NCI-H2107 (cell line): ENCODE measurements at places on chromosomes 3 and 15.
A peak's percentile ranks its signal among the peaks of the same experiment; 100 is the strongest.

- no peak for DNase-seq
These were observed 114.4 kb upstream of the POU1F1 start for GRCh38 chr3:87390821-87391220.

DNA sequence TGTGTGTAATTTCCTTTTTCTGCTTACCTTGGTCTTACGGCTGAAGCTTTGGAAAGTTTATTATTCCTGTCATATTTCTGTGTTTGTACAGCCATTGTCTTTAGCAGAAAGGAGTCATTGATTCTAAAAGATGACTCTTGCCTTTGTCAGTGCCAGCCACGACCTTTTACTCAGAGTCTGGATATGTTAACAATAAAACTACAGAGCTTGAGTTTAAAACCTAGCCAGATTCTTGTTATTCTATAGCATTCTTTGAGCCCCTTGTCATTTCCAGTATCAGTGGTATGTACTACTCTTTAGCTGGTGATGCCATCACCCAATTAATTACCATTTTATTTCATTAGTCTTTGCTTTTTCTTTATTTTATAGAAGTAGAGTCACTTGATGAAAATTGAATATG, 142.4 kb downstream of the TCF12 start:
- no peak for DNase-seq

DNA sequence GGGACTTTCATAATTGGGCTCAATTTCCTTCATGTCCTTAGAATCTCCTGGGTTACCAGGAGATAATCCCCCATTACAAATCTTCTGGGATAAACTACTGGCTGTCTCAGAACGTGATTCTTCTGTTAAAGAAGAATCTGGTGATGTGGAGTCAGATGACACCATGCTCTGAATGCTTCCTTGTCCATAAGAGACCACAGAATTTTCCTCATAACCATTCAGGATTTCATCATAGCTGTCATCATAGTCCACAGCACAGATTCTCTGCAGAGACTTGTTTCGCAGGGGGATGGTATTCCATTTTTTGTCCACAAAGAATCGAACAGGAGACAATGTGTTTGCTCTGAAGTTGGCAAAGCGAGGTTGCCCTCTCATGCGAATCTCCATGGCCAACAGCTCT, 109.8 kb upstream of the TSPAN3 start:
- no peak for DNase-seq

DNA sequence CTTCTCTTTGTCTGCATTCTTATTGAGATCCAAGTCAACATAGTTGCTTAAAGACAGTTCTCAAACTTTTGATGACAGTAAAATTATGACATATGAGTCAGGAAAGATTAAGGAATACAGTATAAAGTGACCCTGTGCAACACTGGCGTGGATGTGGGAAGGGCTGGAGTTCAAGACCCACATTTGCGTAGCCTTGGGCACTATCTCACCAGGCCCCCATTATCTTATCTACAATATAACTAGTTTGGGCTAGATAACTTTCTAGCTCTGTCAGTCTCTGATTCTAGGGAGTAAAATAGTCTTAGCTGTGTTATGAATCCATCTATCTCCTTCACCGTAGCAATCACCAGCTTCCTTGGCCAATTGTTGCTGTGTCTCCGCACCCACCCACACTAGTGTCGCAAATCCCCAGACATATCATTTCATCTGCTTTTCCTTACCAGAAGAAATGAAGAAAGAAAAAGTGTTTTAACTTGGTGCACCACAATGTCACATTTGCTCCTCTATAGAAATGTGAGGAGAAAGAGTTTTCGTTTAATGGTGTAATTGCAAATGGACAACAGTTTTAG, 14.9 kb upstream of the TM4SF4 start:
- no peak for DNase-seq

- no peak for DNase-seq
These were observed 210.1 kb downstream of the CHST2 start for GRCh38 chr3:143329567-143330211.

GRCh38 chr15:71705151-71705550, 105.2 kb upstream of the NR2E3 start:
- no peak for DNase-seq

DNA sequence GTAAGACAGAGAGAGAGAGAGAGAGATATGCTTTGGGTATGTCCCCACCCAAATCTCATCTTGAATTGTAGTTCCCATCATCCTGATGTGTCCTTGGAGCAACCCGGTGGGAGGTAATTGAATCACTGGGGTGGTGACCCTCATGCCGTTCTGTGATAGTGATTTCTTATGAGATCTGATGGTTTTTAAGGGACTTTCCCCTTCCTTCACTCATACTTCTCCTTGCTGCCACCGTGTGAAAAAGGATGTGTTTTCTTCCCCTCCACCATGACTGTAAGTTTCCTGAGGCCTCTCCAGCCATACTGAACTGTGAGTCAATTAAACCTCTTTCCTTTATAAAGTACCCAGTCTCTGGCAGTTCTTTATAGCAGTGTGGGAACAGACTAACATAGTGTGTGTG, 60.3 kb downstream of the EOMES start:
- DNase-seq = no peak

GRCh38 chr3:47594792-47595191, 16.1 kb upstream of the CSPG5 start:
- DNase-seq = no peak

DNA sequence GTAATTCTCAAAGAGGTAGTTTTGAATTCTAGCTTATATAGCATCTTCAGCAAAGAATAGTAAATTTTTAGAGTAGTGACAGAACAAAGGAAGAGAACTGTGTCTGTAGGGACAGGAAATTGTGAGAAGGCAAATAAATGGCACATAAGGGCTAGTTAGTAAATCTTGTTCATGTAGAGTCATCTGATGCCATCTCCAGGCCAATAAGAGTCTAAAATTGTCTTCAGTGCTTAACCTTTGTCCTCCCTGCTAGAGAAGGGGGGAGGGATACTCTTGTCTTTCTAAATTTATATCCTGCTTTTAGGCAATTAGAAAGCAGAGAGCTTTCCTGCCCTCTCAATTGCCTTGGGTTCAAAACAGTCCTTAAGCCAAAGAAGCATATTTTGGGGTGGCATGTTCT, 87.0 kb upstream of the DNAJC19 start:
- no peak for DNase-seq

- no peak for DNase-seq
These were observed 35.4 kb upstream of the XXYLT1 start for GRCh38 chr3:195306369-195306768.

GRCh38 chr15:100096700-100097099, 245.1 kb downstream of the ADAMTS17 start:
- no peak for DNase-seq

GRCh38 chr3:21902956-21903355, 151.9 kb upstream of the ZNF385D start:
- DNase-seq = no peak

- DNase-seq = no peak
These were observed 97.2 kb downstream of the FAM43A start for GRCh38 chr3:194782698-194783404.

DNA sequence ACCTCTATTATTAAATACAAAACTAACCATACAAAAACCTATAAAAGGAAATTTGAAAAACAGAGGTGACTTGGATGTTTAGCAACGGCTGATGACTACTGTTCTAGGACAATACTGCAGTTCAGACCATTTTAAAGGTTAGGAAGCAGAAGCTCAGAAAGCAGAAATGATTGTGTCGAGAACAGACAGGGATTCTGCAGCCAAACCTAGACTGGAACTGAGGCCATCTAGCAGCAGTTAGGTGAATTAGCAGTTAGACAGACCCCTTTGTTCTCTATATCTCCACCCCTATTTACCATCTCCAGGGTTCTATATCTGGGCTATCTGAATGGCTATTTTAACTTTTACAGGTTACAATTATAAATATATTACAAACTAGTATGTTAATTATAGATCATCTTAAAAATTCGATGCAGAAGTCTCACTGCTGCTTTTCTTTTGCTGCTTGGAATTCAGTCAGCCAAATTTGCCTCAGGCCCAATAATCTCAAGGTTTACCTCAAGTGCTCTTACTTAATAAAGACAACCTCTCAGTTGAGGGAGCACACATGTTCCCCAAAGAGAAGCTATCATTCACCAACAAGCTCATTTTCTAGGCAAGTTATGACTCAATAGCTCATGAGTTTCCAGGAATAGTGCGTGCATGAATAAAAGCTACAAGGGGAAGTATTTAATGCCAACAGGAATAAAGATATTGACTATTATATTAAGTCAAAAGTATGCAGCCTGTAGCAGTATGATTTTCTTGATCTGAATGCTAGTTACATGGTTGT, 9.3 kb upstream of the IL1RAP start:
- no peak for DNase-seq

DNA sequence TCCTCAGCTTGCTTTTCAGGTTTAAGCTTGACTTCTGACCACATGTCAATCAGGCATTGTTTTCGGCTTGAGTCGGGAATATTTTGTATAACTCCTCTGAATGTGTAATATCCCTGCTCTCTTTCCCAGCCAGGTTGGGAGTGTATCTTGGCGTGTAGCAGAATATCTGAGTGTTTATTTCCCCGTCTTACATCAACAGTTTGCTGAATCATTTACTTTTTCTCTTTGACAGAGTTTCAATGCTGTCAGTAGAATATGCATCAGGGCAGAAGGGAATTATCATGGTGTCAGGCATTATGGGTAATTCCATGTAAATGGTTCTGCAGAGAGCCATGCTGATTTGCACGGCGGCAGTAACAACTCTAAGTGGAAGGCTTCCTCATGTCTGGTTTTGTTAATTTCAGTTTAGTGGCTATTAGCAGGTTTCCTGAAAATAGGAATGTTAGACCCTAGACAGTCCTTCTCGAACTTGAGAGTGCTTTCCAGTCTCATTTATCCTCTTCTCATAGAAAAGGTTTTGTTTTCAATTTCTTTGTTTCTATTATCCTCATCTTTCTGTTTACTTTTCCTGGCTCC, 566.3 kb downstream of the AGBL1 start:
- DNase-seq = no peak

- DNase-seq = peak; percentile 7
These were observed 817 bp downstream of the CLK3 start for GRCh38 chr15:74616366-74616939.

- no peak for DNase-seq
These were observed 38.8 kb upstream of the PLXND1 start for GRCh38 chr3:129645286-129645685.

- no peak for DNase-seq
These were observed 27.7 kb downstream of the CMSS1 start for GRCh38 chr3:99845331-99845730.

DNA sequence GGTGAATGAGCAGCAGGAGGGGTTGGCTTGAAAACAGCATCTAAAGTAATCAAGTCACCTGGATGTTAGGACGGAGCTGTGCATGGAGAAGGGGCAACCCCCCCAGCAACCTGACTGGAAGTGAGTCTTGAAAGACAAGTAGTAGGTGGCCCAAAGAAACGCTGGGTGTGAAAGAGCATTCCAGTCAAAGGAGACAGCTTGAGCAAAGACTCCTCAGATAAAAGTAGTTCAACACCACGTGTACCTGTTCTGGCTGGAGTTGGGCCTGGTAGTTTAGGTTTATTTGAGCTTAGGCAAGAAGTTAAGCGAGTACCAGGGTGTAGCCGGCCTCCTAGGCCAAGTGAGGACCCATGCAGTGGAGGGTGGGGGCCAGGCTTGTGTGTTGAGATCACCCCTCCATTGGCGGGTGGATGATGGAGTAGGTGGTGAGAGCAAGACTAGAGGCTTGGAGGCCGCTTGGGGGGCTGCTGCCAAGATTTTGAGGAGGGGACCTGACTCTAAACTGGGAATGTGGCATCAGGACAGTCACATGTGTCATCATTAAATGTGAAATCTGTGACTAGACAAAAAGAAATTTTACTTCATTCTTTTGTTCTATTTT, 61.3 kb downstream of the ABHD2 start:
- no peak for DNase-seq

- DNase-seq = no peak
These were observed 83.9 kb downstream of the ANXA2 start for GRCh38 chr15:60313906-60314305.

DNA sequence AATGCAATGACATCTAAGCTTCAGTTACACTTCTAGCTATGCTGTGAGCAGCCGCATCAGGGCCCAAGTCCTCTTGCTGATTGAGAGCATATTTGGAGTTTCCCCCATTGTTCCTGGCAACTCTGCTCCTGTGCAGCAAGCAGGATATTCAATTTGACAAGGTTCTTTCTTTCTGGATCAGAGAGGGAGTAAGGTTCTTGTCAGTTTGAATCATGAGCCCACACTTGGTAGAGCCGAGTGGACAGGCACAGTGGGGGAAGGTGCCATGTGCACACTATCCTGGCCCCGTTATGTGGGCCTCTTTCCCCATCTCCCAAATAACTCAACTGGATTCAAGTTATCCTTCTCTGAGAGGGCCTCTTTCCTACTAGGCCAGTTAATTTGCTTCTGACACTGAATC, 385.4 kb downstream of the ZIC1 start:
- no peak for DNase-seq

- DNase-seq = no peak
These were observed 1044.5 kb downstream of the NTRK3 start for GRCh38 chr15:87212041-87212440.

GRCh38 chr3:10249833-10250232, 1.6 kb downstream of the TATDN2 start:
- DNase-seq = no peak

GRCh38 chr3:100047455-100048141, 66.7 kb downstream of the FILIP1L start:
- no peak for DNase-seq

DNA sequence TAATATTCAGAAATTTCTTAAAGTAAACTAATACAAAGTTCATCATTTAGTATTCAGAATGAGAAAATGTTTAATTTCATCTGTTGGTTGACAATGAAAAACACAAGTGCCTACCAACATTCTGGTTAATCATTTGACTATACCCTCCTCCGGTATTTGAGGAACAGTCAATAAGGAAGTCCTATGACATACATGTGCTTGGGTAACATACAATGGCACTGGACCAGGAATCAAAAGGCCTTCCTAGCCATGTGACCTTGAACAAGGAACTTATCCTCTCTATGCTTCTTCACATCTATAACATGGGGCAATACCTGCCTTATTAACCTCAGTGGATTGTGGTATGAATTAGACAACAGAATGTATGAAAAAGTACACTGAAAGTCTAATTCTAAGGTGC, 65.8 kb downstream of the ZNF280D start:
- no peak for DNase-seq

DNA sequence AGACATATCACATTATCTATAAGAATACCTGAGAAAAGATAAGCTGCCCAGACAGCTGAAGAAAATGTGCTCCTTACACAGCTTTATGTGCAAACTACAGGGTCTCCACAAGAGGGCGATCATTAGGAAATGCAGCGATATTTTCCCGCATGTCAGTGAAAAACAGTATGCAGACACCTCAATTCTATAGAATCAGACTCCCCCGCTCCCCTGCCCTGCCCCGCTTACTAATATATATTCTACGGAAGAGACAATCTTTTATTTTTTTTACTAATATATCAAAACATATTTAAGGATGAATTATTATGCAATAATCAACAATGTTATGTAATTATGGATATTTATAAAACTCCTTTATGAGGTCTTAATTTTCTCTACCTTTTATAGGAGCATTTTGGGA, 681.3 kb downstream of the ROBO1 start:
- peak; percentile 53 for DNase-seq

GRCh38 chr3:25427563-25427941, 511 bp upstream of the RARB start:
- DNase-seq = no peak

- DNase-seq = no peak
These were observed 35.3 kb downstream of the PBRM1 start for GRCh38 chr3:52650439-52650838.

GRCh38 chr15:39269352-39269751, 311.5 kb upstream of the THBS1 start:
- DNase-seq = no peak

- no peak for DNase-seq
These were observed 73.6 kb upstream of the CGNL1 start for GRCh38 chr15:57302640-57303257.

- DNase-seq = no peak
These were observed 530.2 kb downstream of the NR2F2 start for GRCh38 chr15:96860741-96861140.
